ENCODE measurements at places on chromosomes 6 and 20. TPM values are rescaled to one million over a fixed set of nuclear protein-coding genes. Genes with fewer than 3 reads are reported as not detected.

The SMLR1 gene
- total RNA-seq = 0.12 TPM

The BPIFB1 gene
- total RNA-seq = not detected

The THBD gene
- 6.9 TPM for total RNA-seq

The ZSCAN9 gene
- total RNA-seq = 4.4 TPM

The SLC4A11 gene
- 0.38 TPM for total RNA-seq
